Esophagus muscularis mucosa (tissue), 4 donors: ENCODE measurements at places on chromosomes 1 and 21.

DNA sequence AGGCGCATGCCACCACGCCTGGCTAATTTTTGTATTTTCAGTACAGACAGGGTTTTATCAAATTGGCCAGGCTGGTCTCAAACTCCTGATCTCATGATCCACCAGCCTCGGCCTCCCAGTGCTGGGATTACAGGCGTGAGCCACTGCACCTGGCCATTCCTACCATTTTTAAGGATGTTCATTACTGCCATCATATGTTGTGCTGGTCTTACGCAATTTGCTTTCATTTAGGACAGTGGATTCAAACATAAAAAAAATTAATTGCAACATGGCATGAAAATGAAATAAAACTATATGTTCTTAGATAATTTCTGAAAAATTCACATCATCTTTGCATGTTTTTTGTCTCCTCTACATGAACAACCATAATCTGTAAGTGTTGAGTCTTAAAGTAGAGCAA is 527.7 kb downstream of the LTN1 start:
- no peak for DNase-seq

DNA sequence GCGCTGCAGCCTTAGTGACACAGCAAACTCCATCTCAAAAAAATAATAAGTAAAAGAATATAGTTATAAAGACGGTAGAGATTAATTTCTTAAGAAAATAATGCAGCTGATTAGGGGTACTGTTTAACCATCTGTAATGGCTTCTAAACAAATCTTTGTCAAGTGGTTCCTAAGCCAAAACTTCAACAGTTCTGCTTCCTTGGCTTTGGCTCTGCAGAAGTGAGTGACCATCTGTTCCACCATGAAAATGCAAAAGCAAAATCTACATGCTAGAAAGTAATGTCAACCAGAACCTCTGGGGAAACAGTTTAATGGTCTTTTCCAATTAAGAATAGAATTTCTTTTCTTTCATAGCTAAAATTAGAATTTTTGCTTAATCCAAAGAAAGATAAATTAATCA is 8.3 kb upstream of the SH2D5 start:
- no peak for DNase-seq

GRCh38 chr1:27628712-27629111 is 6.3 kb downstream of the FGR start:
- DNase-seq, result no peak

- no peak for DNase-seq
Observed at GRCh38 chr1:160925652-160926244, 28.9 kb downstream of the ITLN2 start.

GRCh38 chr1:60280819-60281218 is 207.2 kb upstream of the C1orf87 start:
- no peak for DNase-seq
